ENCODE measurements at places on chromosomes 3 and 15.

DNA sequence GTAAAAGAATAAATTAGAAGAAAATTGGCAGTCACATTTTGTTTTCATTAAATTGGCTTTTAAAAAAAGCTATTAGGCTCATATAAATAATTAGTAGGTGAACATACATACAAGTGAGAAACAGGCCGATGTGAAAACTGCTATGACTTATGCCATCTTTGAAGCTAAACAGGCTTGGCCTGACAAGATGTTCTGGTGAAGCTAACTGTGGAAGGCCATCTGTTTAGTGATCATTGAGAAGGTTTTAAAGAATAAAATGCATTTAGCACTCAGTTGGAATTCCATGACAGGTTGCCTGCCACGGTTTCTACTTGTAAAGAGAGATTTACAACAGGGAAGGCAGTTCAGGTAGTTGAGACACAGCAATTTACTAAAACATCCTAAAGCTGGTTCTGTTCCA is 264.0 kb upstream of the AGTR1 start:
- no peak for DNase-seq

GRCh38 chr3:42057561-42058211 is 33.5 kb upstream of the TRAK1 start:
- no peak for DNase-seq

DNA sequence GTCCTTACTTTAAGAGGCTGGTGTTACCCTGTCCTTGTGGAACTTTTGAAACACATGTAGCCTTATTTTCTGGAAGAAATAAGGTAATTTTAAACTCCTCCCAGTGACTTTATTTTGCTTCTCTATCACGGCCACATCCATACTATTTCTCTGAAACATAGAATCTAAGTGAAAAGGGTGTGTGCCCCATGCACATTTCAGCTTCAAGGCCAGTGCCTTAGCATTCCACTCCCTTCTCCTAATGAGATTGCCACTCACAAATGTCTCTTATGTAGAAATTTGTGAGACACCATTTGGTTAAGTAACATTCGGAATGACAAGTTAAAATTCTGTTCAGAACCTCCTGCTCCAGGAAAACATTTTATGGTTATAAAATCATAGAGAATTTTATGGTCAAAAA is 562.7 kb downstream of the TUSC7 start:
- no peak for DNase-seq

- no peak for DNase-seq
Observed at GRCh38 chr3:4656626-4657328, 163.6 kb downstream of the ITPR1 start.

DNA sequence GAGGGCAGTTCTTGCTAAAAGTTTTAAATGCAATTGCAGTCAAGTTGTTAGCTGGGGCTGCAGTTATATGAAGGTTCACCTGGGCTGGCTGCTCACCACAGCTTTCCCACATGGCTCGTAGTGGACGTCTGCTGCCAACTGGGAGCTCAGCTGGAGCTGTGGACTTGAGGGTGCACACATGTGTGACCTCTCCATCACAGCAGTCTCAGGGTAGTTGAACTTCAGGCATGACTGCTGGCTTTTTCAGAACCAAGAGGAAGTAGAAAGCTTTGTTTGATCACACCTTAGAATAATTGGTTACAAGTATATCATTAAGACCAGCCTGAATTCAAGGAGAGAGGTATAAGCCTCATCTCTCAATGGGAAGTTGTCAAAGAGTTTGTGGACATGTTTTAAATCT is 74.1 kb downstream of the CHL1 start:
- DNase-seq = no peak

DNA sequence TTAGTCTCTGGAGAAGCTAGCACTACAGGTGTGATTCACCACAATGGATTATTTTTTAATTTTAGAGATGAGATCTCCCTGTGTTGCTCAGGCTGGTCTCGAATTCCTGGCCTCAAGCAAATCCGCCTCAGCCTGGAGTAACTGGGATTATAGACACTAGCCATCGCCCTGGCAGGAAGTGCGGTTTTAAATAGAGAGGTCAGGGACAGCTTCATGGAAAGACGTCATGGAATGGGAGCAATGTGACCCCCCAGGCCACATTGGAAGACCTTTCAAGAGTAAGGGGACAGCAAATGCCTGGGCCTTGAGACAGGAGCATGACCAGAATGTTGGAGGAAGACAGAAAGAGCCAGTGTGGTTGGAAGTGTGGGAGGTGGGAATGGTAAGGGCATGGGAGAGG is 2.2 kb upstream of the ISG20 start:
- DNase-seq = no peak

DNA sequence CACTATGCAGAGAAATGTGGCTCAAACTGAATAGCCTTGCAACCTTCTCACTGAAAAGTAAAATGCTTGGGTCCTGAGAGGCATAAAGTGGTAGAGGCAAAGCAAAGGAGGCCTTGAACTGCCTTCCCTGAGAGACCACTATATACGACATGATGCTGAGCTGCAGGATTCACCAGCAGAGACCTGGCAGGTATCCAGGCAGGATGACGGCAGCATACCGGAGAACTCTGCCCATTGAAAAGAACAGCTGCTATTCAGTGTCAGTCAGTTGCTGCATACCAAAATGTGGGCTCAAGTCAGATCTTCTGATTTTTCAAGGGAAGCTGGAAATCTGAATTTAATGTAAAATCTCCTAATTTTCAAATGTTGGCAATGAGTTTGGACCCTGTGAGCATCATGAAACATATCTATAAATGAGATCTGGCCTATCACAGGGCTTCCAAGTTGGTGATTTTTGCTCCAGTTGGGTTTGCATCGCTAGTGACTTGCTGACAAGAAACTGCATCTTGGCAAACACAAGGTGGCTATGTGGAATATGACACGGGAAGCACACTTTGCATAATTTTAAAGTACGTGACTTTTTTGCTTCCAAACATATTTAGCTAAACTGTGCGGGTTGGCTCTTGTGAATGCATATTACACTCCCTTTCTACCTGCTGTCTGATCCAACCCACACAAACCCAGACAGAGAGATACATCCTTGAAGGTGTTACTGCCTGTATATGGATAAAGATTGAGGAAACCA is 529.0 kb downstream of the AGBL1 start:
- no peak for DNase-seq

Measured in activated naive CD4-positive, alpha-beta T cell treated with anti-CD3 and anti-CD28 coated beads, Interleukin-2, amount 50 U/mL, for 16 hours (primary cell).